ENCODE measurements at places on chromosomes 16 and 17.

DNA sequence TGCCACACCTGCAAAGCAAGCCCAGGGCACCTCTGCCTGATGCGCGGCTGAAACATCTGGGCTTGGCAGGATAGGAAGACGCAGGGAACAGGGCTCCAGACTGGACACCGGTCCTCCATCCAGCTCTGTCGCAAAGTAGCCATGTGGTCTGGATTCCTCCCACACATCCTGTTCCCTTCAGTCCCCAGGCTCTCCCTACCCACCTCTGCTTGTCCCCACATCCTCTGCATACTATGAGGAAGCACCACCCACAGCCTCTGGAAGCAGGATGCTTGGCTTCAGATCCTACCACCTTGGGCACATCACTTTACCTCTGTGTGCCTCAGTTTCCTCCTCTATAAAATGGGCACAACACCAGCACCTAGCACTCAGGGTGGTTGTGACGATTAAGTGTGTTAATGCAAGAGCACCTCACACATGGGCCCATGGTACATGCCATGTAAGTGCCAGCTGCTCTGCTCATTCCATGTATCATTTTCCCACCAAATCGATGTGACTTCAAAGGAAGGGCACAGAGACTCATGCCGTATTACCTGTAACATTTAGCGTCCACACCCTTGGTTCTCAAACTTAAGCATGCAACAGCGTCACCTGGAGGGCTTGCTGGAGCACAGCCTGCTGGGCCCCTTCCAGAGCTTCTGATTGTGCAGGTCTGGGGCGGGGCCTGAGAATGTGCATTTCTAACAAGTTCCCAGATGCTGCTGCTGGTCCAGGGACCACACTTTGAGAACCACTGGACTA lies 138.6 kb upstream of the SDK2 start:
- DNase-seq: no peak

DNA sequence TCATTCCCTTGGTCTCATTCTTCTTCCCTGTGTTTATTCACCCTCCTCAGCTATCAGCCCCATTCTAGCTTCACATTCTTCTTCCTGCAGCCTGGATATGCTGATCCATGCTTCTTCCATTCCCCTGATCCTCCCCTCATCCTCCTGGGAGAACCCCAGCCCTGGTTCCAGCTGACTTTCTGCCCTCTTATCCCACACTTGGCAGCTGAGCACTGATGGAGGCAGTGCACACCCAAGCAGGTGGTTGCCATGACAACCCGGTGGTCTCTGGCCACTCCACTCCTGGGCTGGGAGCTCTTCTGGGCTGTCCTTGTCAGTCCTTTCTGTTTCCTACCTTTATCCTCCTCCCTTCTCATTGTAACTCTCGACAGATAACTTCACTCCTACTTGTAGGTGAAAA lies 16.7 kb upstream of the TUBG2 start:
- no peak for DNase-seq

GRCh38 chr16:24539850-24540601 lies 660 bp downstream of the RBBP6 start:
- DNase-seq: peak; percentile 58

DNA sequence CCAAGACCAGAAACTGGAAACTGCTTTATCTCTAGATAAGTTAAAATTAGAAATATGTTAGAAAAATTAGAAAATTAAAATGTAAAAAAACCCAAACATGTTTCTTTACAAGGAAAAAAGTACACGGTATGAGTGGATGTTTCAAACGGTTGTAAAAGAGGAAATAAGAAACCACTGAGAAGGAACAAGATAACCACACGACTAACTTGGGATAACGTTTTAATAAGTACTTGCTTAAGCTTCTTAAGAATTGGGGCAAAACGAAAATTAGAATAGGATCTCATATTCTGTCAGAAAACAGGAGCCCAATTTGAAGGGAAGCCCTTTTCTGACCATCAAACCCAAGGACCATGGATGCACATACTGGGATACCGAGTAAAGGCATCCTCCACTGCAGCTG lies 31.0 kb downstream of the MBTPS1 start:
- no peak for DNase-seq

DNA sequence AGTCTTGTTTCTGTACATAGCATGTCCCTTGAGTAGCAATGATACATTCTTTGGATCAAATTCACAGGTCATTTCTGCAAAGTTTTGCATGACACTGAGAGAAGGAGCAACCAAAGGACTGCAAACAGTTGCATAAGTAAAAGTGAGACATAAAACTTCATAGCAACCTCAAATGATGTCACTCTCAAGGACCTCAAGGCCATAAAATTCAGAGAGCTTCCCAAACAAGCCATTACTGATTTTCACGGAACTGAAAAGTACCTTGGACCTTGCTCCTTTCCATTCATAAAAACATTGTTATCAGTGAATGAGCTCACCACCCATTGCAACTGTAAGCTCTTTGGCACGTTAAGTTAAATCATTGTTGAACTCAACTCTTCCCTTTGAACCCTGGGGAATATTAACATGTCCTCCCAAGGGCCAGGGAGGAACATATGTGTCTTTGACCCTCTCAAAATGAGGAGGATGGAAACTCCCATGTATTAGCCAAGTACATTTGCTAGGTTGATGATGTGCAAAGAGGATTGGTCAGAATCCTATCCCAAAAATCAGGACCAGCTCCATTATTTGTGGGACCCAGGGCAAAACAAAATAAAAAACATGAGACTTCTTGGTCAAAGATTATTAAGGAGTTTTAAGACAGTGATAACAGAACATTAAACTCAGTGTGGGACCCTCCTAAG lies 275.0 kb upstream of the DYNLRB2 start:
- DNase-seq: no peak

DNA sequence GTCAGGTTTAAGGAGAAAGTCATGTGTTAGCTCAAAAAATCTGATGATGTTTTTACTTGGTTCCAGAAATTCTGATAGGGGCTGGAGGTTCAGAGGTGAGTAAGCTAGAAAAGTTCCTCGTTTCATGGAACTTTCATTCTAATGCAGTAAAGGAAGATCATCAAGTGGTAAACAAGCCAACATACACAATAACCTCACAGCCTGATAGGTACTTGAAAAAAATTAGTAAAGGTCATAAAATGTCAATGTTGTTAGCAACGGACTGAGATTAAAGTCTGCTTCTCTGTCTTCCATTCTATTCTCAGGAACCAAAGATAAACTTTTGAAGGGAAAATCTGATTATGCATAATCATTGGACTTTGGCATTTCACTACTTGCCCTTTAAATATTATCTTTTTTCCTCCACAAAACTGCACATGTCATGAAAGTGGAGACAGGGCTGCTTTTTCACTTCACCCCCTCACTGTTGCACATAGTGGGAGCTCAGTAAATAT lies 165.4 kb upstream of the MAF start:
- DNase-seq: no peak

- no peak for DNase-seq
These were observed 7.7 kb downstream of the WNT3 start for GRCh38 chr17:46810837-46811236.

All from A673 (cell line).